ENCODE measurements at places on chromosomes 13 and 19.

DNA sequence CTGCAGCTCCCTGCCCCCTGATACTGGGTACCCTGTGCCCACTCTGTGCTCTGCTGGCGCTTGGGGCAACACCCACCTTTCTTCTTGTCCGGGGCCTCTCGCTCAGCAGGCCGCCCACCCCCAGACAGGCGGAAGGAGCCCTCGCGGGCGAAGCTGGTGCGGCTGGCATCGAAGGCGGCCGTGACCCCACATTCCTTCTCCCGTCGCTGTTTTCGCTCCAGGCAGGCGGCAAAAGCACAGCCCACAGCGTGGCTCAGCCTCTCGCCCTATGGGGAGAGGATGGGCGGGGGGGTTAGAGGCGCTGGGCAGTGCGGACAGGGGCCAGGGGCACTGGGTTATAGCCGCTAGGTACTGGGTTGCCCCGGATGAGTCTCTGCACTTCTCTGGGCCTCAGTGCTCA, 13.3 kb downstream of the NUMBL start:
- DNase-seq, result no peak

DNA sequence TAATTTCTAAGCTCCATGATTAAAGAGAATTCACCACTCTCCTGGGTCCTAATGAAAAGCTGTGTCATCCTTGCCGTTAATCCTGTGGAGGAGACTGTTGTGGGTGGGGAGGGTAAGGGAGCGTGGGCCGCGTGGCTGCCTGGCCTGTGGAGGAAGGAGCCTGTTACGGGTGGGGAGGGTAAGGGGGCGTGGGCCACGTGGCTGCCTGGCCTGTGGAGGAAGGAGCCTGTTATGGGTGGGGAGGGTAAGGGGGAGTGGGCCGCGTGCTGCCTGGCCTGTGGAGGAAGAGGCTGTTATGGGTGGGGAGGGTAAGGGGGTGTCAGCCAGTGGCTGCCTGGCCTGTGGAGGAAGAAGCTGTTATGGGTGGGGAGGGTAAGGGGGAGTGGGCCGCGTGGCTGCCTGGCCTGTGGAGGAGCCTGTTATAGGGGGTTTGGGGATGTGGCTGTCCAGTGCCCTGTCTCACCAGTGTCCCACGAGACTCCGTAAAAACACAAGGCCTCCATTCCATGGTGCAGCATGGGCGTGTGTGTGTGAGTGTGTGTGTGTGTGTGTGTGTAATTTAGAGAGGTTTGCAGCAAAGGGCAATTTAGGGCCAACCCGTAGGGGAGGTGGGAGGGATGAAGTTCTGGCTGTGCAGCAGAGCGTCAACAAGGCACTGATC, 15.6 kb upstream of the DCUN1D2 start:
- DNase-seq, result no peak

DNA sequence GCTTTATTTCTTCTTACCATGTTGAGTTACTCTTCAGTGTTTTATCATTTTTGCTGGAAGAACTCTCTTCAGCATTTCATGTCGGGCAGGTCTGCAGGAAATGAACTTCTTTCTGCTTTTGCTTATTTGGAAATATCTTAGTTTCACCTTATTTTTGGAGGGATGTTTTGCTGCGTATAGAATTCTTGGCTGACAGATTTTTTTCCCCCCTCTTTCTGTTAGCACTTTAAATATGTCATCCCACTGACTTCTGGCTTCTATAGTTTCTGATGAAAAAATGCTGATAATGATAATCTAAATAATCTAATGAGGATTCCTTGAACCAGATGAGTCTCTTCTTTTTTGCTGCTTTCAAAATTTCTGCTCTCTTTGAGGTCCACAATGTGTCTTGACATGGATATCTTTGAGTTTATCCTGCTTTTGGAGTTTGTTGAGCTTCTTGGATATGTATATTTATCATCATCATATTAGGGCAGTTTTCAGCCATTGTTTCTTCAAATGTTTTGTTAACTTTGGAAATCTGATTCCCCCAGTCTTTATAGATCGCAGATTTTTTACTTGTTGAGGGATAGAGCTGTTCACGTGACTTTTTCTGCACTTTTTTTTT, 20.4 kb downstream of the ZMYM2 start:
- no peak for DNase-seq

GRCh38 chr13:60273971-60274527, 110.3 kb upstream of the DIAPH3 start:
- no peak for DNase-seq

GRCh38 chr13:32495429-32495828, 43.2 kb downstream of the N4BP2L2 start:
- DNase-seq, result no peak

- no peak for DNase-seq
Observed at GRCh38 chr13:19967621-19968020, 9.1 kb downstream of the ZMYM2 start.

- no peak for DNase-seq
Observed at GRCh38 chr19:1225440-1226226, 12.2 kb downstream of the CBARP start.
